ENCODE measurements at places on chromosomes 2 and 18.

- DNase-seq, result no peak
Measured at GRCh38 chr18:13973061-13973575, 57.8 kb upstream of the MC2R start.

DNA sequence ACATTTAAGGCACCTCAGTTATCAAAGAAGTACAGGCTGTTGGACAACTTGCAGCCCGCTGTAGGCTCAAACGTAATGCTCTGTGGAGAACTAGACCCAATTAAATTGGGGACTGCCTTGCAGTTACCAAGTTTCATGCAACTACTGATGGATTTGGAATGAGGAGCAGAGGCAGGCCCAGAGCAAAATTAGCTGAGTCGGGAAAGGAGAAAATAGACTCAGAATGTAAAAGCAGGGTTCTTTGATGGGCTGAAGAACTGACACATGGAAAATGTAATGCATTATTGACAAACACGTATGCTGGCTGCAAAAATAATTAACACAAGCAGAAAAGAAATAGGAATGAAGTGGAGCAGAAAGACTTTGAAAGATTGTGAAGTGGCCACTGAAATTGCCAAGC lies 432.7 kb upstream of the HNRNPA3 start:
- DNase-seq, result no peak

GRCh38 chr2:72386288-72386687 lies 238.6 kb upstream of the CYP26B1 start:
- no peak for DNase-seq

- no peak for DNase-seq
Measured at GRCh38 chr2:219628986-219629901, 1.8 kb downstream of the SLC4A3 start.

- no peak for DNase-seq
Measured at GRCh38 chr18:29002747-29003146, 825.8 kb upstream of the CDH2 start.

DNA sequence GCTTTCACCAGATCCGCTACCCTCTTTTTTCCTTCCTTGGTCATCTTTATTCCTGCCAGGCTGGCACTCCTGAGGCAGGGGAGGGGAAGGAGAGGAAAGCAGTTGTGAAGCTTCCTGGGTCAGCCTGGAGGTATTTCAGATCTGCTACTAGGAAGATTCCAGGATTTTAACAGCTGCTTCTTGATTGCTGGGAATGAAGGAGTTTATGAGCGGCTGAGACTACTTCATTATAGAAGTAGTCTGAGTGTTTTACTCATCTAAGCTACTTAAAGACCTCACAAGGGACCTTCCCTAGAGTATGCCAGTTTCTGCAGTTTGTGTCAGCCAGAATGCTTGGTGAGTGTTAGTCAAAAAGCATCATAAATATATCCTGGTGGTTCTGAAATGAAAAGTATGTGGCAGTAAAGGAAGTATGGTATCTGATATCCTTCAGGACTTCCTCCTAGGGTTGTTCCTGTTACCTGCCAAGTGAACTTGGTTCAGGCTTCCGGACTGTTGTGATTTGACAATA lies 1.9 kb downstream of the TANC1 start:
- no peak for DNase-seq
